ENCODE measurements at places on chromosomes 16 and 17.

DNA sequence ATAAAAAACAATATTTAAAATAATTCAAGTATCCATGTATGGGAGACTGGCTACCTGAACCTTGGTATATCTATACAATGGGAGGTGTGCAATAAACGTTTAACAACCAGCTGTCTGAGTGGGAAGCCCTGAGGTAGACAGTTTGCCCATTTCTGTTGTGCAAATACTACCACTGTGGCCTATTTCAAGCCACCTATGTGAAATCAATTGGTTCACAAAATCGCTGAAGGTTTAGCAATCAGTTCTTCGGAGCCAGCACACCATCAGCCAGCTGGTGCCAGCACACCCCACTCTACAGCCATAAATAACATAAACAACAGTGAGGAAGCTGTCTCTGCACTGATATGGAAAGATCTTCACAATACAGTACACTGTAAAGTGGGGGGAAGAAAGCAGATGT is 46.7 kb upstream of the KDM8 start:
- DNase-seq: no peak

DNA sequence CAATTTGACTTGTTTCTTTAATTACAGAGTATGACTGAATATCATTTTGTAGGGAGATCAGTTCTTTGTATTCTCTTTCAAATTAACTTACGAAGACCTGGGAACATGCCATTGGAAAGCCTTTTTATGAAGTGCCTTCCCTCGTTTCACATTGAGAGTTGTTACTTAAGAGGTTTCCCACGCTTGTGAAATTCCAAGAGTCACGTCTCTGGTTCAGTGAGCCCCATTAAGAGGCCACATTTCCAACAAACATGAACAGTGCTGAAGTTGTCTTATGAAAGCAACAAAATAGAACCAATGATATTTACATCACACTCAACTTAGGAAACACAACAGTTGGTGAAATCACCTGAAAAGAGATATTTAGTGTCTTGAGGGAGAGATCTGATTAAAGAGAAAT is 334.1 kb downstream of the TOX3 start:
- DNase-seq: no peak

GRCh38 chr16:71205482-71206131 is 24.9 kb downstream of the HYDIN start:
- DNase-seq: no peak

DNA sequence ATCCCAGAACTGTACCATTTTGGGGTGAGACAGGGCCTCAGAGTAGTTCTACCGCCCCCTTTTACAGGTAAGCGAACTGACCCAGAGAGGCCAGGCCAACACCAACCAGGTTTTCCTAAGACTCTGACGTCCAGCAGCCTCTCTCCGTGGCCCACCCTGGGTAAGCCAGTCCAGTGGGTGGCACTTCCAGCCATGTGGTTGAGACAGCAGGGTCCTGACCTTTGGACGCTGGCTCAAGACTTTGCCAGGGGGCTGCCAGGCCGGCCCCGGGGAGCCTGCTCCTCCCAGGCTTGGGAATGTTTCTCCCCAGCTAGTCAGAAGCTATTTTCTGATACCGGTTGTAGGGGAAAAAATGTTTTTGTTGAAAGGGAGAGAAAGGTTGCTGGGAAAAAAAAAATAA is 16.9 kb downstream of the GPRC5C start:
- DNase-seq: no peak

DNA sequence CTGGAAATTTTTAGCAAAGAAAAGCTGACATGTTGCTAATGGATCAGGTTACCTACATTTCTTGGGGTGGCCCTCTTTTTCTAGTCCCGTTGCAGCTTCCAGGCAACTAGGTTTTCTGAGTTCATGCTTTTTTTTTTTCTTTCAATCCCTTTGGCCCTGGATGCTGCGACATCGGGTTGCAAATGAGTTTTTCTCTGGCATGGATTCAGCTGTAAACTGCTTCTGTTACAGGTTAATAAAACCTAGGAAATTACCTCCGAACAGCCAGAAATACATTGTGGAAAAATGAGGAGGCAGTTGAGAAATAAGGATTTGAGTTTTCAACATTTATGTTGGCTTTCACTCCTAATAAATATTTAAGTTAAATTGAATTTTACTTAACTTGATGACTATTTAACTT is 149.8 kb upstream of the MAF start:
- DNase-seq: no peak

DNA sequence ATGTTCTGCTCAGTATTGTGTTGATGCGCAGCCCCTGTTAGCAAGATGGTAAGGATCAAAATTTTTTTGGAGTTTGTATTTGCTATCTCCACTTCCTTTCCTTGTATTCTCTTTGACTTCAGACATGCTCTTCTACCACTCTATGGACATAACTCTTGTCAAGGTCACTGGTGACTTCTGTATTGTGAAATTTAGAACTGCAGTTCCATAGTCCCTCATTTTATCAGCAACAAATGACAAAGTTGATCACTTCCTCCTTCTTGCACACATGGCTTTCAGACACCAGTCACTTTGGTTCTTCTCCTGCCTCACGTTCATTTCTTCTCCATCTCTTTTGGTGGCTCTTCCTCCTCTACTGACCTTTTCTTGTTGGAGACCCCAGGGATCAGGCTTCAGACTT is 21.1 kb downstream of the COX11 start:
- no peak for DNase-seq

All from T-helper 1 cell (primary cell).